ENCODE measurements at places on chromosomes 4 and X.
A peak's percentile ranks its signal among the peaks of the same experiment; 100 is the strongest.

GRCh38 chr4:158610790-158611189 lies 60.9 kb downstream of the C4orf46 start:
- DNase-seq, result no peak

DNA sequence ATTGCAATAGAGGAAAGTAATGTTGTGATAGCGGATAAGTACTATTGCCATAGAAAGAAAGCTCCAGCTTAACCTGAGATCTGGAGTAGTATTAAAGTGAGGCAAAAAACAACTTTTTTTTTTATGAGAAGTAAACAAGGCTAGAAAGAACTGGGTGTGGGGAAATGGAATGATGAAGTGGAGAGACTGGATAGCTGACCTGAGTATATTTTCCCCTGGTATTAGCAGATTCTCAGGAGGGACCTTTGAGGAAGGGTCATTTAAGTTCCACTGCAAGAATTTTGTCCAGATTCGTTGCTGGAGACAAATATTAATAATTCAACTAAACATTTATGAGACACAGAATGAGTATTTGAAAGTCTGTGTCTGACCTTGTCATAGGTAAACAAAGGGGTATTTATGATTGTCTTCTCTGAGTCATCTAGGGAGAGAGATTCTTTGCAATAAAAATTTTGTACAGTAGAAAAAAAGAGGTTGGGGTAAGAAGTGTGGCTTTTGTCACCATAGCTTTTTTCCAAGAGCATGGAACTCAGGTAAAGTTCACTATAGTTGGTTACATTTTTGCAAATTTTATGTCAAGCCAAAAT lies 2095.9 kb downstream of the ARAP2 start:
- DNase-seq, result no peak

DNA sequence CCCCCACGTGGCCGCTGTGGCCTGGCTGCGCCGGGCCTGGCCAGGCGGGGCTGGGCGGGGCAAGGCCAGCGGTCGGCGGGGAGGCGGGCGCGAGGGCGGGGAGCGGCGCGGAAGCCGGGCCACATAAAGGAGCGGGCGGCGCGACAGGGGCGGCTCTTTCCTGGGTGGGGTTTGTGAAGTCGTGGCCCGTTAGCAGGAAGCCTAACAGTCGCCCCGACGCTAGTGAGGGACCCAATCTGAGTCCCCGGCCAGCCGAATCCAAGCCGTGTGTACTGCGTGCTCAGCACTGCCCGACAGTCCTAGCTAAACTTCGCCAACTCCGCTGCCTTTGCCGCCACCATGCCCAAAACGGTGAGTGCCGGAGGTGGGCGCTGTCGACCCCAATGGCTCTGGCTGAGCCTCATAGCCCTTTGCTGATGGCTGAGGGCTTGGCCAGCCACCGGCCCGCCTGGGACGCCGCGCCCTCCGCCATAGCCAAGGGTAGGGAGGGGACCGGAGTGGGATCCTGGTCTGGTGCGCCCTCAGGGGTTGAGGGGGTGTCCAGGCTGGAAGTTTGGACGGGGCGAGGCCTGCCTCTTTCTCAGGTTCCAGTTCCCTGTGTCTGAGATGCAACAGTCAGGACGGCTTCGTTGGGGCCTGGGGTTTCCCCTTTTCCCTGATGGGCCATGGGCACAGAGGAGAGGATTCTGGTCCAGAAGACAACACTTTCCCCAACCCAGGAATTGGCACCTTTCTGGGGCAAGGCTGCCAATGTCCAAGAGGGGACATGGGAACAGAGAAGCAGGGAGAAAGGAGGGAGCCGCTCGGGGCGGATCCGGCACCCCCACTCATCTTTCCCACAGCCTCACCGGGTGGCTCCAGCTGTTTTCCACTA lies at the start of gene MSN:
Gene MSN, plus strand, starts transcription at position 152 of the 874 bp plus-strand sequence. Its CDS starts 188 bp downstream, at position 340.
- DNase-seq, result peak; percentile 3

DNA sequence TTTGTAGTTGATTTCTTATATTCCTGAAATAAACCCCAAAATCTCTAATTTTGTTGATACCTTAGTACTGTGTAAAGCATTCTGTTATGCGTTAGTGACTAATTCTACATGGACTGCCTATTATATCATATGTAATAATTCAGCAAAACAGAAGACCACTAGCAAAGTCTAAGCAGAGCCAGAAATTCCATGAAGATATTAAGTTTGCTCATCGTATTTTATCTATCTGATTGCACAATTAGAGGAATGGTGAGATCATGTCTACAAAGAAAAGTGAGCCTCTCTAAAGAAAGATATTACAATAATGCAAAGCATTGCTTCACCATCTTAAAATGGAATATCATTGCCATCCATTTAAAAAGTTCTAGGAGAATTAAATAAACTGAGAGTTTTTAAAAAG lies 374.6 kb upstream of the SLC7A11 start:
- no peak for DNase-seq

DNA sequence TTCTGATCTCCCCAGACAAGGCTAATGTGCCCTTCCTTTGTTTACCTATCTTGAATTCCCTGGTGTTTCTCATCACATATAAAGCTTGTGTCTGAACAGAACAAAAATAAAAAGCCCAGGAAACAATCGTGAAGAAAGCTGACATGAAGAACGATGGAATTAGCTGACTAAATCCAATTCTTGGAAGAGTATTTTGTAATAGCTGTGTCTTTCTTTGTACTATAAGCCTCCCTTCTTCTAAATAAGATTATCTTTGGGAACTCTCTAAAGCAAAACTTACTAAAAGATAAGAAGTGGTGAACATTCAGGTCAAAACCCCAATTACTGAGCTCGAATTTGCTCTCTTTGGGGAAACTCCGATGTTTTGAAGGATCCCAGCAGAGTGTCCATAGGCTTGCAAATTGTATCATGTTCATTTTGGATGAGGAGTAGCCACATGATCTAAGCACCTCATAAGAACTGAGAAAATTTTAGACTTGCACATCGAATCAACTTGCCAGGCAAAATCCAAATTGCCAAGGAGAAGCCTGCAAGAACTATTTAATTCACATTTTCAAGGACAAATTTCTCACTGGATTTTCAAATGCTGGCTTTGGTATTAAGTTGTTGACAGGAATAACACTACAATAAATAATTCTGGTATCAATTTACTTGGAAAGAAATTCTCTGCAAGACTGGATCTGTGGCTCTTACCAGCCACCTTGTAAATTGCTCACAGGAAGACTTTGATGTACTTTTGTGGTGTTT lies 106.2 kb downstream of the LNX1 start:
- no peak for DNase-seq

- DNase-seq, result no peak
Observed at GRCh38 chrX:118660085-118660484, 67.3 kb upstream of the IL13RA1 start.

GRCh38 chr4:113761620-113762185 lies at the start of gene CAMK2D:
TSS of gene CAMK2D (minus strand) at chr4:113761738. CDS start at chr4:113761068, 670 bp downstream.
- DNase-seq, result peak; percentile 59

DNA sequence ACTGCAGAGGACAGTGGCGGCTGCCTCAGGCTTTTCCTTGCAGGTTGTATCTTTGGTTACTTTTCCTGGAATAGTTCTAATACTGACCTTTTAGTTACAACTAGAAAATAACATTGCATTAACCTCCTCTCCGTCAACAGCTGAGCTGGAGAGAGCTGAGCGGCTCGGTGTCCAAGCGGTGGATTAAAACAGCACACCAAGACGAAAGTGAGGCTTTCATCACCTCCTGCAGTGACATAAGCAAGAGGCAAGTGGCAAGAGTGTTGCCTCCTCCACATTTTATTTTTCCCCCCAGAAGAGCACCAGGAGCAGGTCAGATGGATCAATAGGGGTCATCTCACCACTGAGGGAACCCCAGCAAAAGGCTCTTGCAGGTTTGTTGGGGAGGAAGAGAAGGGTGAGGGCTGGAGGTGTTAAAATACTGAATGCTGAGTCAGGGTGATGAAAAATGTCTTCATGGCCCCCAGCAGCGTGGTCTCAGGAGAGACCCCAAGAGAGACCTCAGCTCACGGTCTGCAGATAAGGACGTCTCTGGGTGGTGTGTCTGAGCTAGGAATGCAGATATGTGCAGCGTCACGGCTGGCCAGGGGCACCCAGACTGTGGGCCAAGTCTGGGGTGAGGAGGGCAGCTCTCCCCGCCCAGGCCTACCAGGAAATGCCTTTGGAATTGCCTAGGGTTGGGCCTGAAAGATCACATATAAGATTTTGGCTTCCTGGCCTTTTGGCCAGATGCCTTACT lies 50.3 kb downstream of the CASP3 start:
- no peak for DNase-seq

GRCh38 chrX:152155766-152156310 lies 17.5 kb upstream of the MAGEA10 start:
- DNase-seq, result no peak

DNA sequence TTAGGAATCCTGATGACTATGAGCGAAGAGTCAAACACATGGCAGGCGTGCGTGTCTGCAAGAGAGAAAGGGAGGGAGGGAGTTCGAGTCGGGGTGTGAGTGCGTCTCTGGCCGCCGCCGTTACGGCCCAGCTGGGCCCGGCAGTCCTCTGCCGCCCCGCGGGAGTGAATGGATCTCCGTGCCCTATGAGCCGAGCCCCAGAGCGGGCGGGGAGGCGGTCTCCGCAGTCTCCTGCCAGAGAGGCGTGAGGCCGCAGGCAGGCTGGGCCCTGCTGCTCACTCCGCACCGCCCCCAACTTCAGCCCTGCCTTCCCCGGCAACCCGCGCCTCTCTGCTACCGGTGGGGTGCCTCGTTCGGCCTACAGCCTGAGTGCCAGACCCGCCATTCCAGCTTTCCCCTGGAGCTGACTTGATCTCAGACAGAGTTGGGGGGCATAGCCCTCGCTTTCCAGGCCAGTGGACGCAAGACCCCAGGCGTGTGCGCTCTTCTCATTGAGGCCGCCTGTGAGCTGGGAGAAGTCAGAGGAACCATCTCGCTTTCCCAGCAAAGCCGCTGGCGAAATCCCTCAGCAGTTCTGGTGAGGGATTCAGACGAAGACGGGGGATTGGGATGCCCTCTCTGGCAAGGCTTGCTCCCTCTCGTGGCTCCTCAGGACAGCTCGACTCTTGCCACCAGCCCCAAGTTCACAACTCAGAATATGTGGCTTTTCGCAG lies 1.4 kb downstream of the SLC16A2 start:
- no peak for DNase-seq

- DNase-seq, result no peak
Observed at GRCh38 chr4:40086421-40086820, 29.8 kb downstream of the N4BP2 start.

DNA sequence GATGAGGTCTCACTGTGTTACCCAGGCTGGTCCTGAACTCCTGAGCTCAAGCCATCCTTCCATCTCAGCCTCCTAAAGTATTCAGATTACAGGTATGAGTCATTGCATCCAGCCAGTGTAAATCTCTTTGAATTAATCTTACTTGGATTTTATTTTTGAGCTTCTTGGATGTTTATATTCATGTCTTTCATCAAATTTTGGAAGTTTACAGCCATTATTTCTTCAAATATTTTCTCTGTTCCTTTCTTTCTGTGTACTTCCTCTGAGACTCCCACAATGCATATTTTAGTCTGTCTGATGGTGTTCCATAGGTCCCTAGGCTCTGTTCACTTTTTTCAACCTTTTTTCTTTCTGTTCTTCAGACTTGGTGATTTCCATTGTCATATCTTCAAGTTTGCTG lies 34.9 kb downstream of the ZCCHC13 start:
- no peak for DNase-seq

GRCh38 chrX:26922278-26922677 lies 540.9 kb downstream of the PPP4R3C start:
- no peak for DNase-seq

GRCh38 chrX:47264483-47265173 lies 31.8 kb downstream of the USP11 start:
- no peak for DNase-seq

- no peak for DNase-seq
Observed at GRCh38 chr4:126230269-126230668, 915.5 kb downstream of the FAT4 start.

GRCh38 chr4:108255203-108255747 lies 86.5 kb upstream of the LEF1 start:
- no peak for DNase-seq

- no peak for DNase-seq
Observed at GRCh38 chrX:149760965-149761364, 12.9 kb upstream of the HSFX1 start.

DNA sequence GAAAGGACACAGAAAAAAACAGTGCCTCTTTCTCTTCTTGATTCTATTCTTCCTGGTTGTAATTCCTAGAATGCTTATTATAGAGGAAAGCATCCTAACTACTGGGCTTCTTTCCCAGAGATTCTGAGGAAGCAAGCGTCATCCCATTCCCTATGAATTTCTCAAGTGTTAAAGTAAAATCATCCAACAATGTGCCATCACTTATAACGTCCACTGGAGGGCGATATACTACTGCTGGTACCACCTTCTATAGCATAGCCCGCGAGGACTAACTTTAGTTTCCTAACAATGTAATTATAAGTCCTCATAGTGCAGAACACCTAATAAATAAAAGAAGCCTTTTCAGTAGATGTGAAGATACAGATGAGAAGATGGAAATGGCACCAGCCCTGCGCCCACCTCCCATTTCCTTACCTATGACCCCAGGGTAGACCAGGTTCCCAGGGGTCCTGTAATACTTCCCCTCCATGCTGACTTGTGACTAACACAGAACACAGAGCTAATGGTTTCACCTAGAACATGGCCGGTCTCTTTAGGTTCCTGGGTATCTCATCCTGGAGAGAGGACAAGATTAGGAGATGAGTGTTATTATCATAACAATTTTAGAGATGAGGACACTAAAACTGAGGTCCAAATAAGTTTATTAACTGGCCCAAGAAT lies 4.2 kb downstream of the CENPVL3 start:
- no peak for DNase-seq

DNA sequence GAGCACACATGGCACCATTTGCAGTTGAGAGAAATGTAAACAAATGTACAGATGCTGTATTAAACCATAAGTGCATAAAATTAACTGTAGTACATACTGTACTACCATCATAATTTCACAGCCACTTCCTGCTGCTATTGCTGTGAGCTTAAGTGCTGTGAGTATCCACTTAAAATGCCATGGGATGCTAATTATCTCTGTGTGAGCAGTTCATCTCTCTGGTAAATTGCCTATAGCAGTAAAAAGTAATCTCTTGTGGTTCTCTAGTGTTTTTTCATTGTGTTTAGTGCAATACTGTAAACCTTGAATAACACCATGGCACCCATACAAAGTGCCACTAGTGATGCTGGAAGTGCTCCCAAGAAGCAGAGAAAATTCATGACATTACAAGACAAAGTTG lies 9.9 kb upstream of the SCOC start:
- DNase-seq, result no peak

DNA sequence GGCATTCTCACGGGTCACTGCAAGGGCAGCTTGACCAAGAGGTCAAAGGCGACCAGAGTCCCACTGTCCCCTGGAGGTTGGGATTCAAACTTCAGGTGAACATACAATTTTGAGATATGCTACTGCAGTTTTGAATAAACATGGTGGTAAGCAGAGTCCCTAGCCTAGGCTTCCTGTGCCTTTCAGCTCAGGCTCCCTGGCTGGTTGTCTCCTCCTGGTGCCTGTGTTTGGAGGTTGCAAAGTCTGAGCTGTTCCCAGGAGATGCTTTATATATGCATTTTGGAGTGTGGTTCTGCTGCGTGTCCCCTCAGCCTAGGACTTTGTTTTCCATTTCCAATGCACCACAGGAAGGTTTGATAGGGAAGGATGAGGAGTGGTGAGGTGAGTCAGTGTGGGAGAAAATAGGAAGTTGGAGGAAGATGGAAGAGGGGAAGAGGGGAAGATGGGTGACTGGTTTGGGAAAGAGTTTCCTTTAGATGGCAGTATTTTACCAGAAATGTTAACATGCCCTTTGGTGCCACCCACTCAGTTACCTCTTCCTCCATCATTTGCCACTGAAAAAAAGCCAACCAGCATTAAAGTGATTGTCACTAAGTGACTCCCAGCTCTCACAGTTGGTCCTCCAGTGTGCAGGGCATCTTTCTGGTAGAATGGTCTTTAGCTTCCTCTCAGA lies 211.7 kb upstream of the AGTR2 start:
- DNase-seq, result no peak
